ENCODE measurements at places on chromosomes 4 and X. TPM values are rescaled to one million over a fixed set of nuclear protein-coding genes. Genes with fewer than 3 reads are reported as not detected.

DCAF8L2 gene
- total RNA-seq = not detected

MGAT4D gene
- total RNA-seq = not detected

CNKSR2 gene
- total RNA-seq = 3.8 TPM

DDIT4L gene
- total RNA-seq = 1.1 TPM

MAOB gene
- total RNA-seq = not detected

MSANTD1 gene
- 0.60 TPM for total RNA-seq

FAM47A gene
- total RNA-seq = not detected

- no peaks in the 10 kb centered on the region for H3K27me3 ChIP-seq
- DNase-seq = no peak
- peak overlapping the region; percentile 57 for H3K27ac ChIP-seq
- H3K4me3 ChIP-seq = no peak overlapping the region
These were observed 1.1 kb downstream of the ITGB1BP2 start for GRCh38 chrX:71302461-71303213.

DNA sequence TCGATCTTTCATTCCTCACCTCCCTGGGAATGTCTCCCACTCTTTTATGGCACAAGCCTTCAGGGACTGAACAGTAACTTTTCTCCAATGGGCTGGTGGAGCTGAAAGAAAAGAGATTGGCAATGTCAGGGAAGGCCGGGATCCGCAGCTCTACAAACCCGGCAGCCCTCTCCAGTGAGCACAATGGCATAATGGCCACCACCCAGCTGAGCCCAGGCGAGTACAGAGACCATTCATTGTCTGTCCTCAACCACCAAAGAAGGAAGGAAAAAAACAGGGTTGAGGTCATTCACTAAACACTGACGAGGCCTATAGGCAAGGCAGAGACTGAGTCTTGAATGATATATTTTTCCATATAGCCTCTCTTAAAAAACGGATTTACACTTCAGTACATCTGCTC, 3.6 kb downstream of the GEMIN8 start:
- DNase-seq = no peak
- no peaks in the 10 kb centered on the region for H3K27me3 ChIP-seq
- peaks cover 7% of the 10 kb centered on the region for H3K36me3 ChIP-seq
- no peak overlapping the region for H3K4me3 ChIP-seq
- no peak overlapping the region for H3K27ac ChIP-seq
- peaks cover 27% of the 10 kb centered on the region for H3K4me1 ChIP-seq

GRCh38 chrX:2928583-2929434, at the start of gene ARSD:
TSS of gene ARSD (minus strand) at chrX:2929339. CDS start at chrX:2929275, 64 bp downstream.
- peak within 1 kb of the TSS; percentile 77 for H3K4me3 ChIP-seq
- H3K27ac ChIP-seq = peak within 1 kb of the TSS; percentile 71
- H3K36me3 ChIP-seq = peaks cover 2% of the 10 kb centered on the region

GRCh38 chrX:111467896-111468295, 43.5 kb upstream of the SERTM2 start:
- DNase-seq = no peak
- H3K27me3 ChIP-seq = no peaks in the 10 kb centered on the region
- H3K4me1 ChIP-seq = no peaks in the 10 kb centered on the region
- H3K27ac ChIP-seq = no peak overlapping the region
- no peaks in the 10 kb centered on the region for H3K36me3 ChIP-seq
- H3K4me3 ChIP-seq = no peak overlapping the region

DNA sequence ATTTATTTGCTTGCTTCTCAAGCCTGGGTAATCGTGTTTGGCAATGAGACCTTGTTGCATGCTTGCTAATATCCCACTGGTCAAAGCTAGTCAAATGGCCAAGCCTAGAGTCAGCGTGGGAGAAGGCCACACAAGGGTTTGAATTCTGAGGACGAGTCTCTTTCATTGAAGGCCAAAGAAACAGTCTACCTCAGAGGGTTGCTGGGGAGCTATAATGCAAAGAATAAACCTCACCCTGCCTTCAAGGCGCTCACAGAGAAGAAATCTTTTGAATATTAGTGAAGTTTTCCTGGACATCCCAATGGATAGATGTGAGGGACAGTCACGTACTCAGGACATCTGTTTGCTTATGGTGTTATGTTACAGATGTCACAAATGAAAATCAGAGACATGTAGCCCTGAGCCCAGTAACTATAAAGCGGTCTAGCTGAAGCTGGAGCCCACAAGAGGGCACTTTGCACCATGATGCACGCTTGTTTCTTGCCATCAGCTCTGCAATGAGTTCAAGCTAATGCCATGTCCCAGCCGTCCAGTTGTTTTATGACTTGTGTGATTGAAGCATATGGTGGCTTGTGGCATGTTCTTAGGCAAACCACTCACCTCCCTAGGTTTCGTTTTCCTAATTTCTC, 1.1 kb upstream of the TLR3 start:
- peaks cover 15% of the 10 kb centered on the region for H3K4me1 ChIP-seq
- H3K4me3 ChIP-seq = no peak overlapping the region
- peak; percentile 51 for DNase-seq
- H3K27me3 ChIP-seq = peaks cover 5% of the 10 kb centered on the region

GRCh38 chr4:793941-794621, 31.8 kb downstream of the CPLX1 start:
- peaks cover 36% of the 10 kb centered on the region for H3K27me3 ChIP-seq
- H3K4me1 ChIP-seq = peaks cover 30% of the 10 kb centered on the region
- DNase-seq = no peak

DNA sequence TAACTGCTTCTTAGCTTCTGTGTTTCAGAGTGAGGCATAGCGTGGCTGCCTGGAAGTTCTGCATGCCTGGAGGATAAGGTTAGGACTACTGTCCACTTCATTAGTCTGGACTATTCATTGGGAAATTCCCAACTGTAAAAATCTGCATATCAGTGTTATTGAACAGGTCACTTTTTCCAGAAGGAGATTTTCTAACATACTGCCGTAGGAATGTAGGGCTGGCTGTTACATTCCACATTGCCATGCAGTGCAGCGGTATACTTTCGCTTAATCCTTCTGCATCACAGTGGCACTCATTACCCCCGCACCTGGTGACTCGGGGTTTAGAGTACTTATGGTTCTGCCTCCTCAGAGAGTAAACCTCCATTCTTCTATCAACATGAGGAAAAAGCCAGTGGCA, 104.6 kb downstream of the NPFFR2 start:
- H3K36me3 ChIP-seq = no peaks in the 10 kb centered on the region
- no peak overlapping the region for H3K4me3 ChIP-seq
- H3K4me1 ChIP-seq = no peaks in the 10 kb centered on the region
- H3K27me3 ChIP-seq = no peaks in the 10 kb centered on the region

DNA sequence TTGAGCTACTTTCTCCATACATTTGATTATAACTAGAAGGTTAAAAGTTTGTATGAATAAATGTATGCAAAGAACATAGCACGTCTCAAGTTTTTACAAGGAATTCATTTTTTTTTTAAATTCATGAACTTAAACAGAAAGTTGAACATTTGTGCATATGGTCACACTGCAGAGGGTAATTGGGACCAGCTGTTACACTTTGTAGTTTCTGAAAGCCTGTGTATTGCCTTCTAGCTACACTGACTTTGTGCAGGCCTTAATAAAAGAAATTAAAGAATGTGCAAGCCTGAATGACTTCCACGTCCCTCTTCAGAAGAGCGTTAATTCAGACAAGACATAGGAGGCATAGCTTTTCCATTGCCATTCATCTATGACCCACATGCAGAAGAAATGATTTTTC, 153.1 kb upstream of the PCDH18 start:
- H3K4me3 ChIP-seq = no peak overlapping the region
- H3K4me1 ChIP-seq = no peaks in the 10 kb centered on the region
- no peaks in the 10 kb centered on the region for H3K36me3 ChIP-seq
- no peak for DNase-seq

DNA sequence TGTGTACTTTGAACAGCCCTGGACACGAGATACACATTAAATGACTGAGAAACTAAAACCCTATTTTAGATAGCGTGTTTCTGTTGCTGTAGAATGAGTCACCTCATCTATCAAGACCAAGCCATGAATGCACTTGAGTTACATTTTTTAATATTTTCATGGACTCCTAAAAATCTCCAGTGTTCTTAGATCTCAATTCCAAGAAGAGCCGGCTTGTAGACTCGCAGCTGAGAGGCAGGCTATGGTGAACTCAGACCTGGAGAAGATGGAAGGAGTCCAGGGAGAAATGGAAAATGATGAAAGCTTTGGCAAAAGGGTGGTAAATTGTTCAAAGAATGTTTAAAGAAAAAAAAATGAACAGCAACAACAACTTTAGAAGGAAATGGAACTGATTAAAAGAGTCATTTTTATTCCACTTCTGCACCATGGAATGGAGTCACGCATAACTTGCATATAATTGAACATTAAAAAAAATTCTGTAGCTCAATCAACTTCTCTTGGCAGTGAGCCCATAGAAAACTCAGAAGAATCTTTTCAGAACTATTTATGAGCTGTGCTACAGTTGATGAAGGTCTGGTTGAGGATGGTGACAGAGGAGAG, 129.8 kb downstream of the MXRA5 start:
- no peaks in the 10 kb centered on the region for H3K36me3 ChIP-seq
- H3K27ac ChIP-seq = no peak overlapping the region
- no peaks in the 10 kb centered on the region for H3K27me3 ChIP-seq
- H3K4me3 ChIP-seq = no peak overlapping the region
- H3K4me1 ChIP-seq = no peaks in the 10 kb centered on the region

- H3K4me1 ChIP-seq = peaks cover 13% of the 10 kb centered on the region
- no peak overlapping the region for H3K4me3 ChIP-seq
- no peak overlapping the region for H3K27ac ChIP-seq
- no peak for DNase-seq
These were observed 170.4 kb upstream of the CASK start for GRCh38 chrX:42093756-42094155.

DNA sequence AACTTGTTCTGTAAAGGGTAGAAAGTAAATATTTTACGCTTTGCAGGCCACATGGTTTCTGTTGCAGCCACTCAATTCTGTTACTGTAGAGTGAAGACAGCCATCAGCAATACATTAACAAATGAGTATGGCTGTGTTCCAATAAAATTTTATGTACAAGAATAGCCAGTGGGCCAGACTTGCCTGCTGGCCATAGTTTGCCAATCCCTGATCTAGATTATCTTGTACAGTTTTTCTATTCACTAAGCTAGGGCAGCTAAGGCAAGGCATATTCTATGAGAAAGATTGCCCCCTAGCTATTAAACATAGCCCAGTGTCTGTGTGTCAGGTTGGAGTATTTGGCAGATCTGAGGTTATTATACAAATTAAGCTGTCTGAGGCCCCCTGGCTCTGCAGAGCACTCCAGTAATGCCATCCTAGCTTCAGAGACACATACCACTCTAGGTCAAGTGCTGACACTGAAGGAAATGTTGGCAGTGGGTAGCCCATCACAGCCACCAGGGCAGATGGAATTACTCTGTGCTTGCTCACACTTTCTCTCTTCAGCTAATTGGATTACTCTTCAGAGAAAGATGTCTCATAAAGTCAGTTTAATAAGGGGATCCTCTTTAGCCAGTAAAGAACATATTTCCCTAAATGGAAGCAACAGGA, 40.7 kb downstream of the MTTP start:
- no peak overlapping the region for H3K27ac ChIP-seq
- H3K36me3 ChIP-seq = no peaks in the 10 kb centered on the region
- no peaks in the 10 kb centered on the region for H3K4me1 ChIP-seq
- H3K4me3 ChIP-seq = no peak overlapping the region

DNA sequence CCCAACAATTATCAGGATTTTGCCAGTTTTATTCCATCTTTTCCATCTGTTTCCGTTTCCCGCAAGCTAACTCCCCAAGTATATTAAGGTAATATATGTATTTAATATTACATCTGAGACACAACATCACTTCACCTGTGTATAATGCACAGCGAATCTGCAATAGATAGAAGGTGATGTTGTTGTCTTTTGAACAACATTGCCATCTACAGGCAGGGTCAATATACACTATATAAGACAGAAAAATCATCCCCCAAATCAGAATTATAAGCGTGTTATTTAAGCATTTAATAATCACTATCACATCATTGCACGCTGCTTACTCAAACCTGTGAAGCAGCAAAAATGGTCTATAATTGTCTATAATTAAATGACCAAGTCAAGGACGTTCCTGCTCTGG, 1115.5 kb downstream of the NLGN4X start:
- no peak overlapping the region for H3K27ac ChIP-seq
- no peaks in the 10 kb centered on the region for H3K36me3 ChIP-seq
- DNase-seq = no peak
- H3K27me3 ChIP-seq = no peaks in the 10 kb centered on the region

- H3K4me1 ChIP-seq = no peaks in the 10 kb centered on the region
- H3K4me3 ChIP-seq = no peak overlapping the region
- no peak for DNase-seq
- H3K27ac ChIP-seq = no peak overlapping the region
- no peaks in the 10 kb centered on the region for H3K27me3 ChIP-seq
These were observed 7.4 kb upstream of the DYNLT3 start for GRCh38 chrX:37854748-37855147.
